ENCODE measurements at places on chromosomes 4 and X.
A peak's percentile ranks its signal among the peaks of the same experiment; 100 is the strongest.

DNA sequence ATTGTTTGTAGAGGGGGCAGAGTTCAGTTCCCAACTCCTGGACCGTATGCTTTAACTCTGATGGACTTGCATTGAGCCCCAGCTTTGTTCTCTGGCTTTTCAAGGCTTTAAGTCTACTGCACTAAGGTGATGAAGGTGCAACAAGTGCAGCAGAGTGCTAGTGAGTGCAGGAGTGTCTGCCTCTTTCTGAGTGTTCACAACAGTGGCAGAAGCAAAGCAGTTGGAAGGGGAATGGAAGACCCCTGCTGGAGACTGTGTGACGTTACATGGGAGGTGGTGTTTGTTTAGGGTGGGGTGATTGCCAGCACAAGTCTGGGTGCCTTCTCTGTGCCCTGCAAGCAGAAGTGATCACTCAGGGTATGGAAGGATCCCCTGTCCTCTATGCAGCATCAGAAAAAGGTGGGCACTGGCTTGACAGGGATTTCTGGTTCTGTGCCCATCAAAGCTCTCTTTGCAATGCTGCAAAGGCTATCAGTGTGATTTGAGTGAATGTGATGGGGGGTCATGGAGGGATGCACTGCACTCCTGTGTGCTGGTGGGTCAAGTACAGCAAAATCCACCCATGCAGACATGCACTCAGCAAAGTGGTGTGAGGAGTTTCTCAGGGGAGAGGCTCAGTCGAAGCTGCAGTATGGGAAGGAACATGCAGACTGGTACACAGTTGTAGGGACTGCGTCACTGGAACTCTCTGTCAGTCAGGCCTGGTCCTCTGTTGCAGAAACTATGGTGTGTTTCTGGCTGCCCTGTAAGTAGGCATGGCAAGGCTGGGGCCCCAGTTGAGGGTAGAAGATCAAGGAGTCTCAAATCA is 70.9 kb upstream of the UGT2B7 start:
- DNase-seq = no peak

DNA sequence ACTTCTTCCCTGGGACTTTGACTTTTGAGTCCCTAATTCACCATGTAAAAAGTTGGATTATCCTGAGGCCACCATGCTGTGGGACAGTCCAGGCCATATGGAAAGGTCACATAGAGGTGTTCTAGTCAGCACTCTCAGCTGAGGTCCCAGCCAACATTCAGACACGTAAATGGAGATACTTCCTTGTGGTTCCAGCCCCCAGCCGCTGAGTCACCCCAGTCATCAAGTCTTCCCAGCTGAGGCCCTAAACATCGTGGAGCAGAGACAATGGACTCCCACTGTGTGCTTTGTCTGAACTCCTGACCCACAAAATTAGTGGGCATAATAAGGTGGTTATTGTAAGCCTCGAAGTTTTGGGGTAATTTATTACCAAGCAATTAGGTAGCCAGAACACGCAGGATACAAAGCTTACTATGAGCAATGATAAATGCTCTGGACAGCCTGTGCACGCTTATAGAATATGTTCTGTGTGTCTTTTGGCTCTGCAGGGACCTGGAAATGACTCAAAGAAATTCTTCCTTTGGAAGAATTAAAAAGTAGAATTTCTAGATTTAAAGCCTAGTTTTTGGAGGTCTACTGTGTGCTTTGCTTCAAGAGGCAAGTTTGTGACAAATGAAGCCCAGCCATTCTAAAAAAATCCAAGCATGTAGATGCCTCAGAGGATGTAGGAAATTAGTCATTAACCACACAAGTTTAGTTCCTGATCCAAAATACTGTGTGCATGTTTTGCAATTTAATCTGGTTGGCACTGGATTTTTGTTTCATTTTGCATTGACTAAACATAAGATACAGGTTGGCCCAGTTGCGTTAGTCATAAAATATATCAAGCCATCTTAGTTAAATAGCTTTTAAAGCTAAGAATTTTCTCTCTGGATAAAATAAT is 33.2 kb upstream of the SLC9A7 start:
- no peak for DNase-seq

DNA sequence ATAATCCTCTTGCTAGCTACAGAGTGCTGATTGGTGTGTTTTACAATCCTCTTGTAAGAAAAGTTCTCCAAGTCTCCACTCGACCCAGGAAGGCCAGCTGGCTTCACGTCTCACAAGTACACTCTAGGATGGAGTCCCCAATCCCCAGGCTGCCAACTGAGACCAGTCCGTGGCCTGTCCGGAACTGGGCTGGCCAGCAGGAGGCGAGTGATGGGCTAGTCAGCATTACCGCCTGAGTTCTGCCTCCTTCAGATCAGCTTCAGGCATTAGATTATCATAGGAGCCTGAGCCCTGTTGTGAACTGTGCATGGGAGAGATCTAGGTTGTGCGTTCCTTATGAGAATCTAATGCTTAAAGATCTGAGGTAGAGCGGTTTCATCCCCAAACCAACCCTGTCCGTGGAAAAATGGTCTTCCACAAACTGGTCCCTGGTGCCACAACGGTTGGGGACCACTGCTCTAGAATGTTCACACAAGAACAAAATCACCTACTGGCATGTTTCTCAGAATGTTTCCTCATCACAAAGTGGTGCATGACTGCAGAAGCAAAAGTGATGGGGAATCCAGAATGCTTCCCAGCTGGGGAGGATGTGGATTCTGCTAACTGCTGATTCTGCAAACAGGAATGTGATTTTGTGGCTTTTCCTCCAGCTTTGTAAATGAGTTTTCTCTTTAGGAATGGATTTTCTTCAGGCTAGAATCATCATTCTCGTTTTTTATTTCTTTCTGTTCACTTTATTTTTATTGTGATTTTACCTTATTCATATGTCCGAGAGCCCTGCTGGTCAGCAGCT is 40.9 kb downstream of the SEPTIN11 start:
- no peak for DNase-seq

GRCh38 chr4:71456841-71457240 is 118.0 kb downstream of the SLC4A4 start:
- no peak for DNase-seq

GRCh38 chr4:141543706-141544105 is 92.7 kb upstream of the IL15 start:
- no peak for DNase-seq

- DNase-seq = no peak
These were observed 69.2 kb downstream of the NLGN4X start for GRCh38 chrX:6159468-6159867.

GRCh38 chr4:102625232-102625930 is 124.2 kb downstream of the NFKB1 start:
- peak; percentile 22 for DNase-seq

GRCh38 chr4:77308843-77309242 is 151.8 kb downstream of the CCNG2 start:
- no peak for DNase-seq

DNA sequence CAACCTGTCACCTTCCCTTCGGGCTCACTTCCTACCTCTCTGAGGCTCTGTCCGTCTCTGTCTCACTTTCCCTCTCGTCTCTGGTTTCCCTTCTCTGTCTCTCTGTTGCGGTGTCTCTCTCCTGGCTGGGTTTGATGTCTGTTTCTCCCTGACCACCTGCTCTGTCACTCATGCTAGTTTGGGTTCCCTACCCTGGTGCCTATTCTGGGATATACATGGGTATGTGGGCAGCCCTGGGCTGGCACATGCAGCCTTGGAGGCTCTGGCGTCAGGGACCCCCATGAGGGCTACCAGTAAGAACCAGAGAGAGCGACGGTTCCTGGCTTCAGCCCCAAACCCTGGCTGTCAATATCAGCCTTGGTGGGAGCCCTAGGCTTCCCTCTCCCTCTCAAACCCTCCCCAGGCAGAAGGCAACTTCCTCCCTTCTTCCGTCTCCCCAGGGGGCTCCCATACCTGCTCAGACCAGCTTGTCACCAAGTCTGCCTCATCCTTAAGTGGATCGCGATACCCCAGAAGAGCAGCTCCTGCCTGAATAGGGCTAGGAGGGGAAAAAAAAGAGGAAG is 314 bp downstream of the DNASE1L1 start:
- no peak for DNase-seq

DNA sequence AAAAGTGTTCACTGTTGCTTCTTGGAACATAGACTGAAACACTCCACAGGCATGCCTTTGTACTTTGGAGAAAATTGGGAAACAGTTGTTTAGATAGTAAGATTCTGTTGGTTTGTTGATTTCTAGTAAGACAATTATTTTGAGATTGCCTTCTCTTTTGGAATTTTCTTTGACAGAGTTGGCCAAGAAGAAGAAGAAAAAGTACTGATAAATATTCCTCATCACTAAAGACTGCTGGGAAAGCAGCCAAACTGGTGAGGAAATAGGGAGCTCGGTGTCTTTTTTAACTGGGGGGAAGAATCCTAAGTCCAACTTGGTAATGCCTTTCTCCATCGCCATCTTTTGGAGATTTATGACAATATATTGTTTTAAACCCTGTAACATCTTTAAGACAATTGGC is 370.7 kb downstream of the GPAT3 start:
- DNase-seq = no peak

DNA sequence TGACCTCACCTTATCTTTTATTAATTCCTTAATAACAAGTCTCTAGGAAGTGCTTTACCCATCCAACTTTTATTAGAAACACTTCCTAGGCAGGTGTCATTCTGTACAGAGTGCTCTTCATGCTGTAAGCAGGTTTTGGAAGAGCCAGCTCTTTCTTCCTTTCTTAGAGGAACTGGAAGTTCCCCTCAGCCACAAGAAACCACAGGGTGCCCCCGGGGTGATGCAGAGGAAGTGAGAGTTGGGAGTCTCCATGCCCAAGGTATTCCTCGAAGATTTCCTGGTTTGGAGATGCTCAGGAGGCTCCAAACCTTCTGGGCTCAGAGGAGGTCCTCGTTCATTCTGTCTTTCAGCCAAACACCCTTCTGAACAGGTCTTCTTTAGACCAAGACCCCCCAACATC is 83.8 kb downstream of the EGF start:
- no peak for DNase-seq

- no peak for DNase-seq
These were observed 9.3 kb upstream of the SEC24B start for GRCh38 chr4:109424093-109424841.

DNA sequence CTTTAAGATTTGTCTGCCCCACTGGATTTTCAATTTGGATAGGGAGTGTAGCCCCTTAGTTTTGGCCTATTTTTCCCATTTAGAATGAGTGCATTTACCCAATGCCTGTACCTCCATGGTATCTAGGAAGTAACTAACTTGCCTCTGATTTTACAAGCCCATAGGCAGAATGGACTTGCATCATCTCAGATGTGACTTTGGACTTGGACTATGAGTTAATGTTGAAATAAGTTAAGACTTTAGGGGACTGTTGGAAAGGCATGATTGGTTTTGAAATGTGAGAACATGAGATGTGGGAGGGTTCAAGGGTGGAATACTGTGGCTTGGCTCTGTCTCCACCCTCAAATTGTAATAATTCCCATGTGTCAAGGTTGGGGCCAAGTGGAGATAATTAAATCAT is 2480.2 kb downstream of the PCDH7 start:
- DNase-seq = no peak

DNA sequence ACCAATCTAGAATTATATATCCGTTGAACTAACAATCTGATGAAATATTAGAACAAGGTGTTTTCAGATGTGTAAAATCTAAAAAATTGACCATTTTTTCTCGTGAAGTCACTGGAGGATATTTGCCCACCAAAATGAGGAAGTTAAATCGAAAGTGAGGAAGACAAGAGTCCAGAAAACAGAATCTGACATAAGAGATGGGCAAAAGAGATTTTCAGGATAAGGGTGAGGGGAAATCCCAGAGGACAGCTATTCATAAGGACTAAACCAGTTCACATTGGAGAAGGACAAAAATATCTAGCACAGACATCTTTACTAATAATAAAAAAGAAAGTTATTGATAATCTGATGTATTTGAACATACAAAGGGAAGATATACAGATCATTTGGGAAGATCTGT is 18.7 kb upstream of the ALG13 start:
- no peak for DNase-seq

DNA sequence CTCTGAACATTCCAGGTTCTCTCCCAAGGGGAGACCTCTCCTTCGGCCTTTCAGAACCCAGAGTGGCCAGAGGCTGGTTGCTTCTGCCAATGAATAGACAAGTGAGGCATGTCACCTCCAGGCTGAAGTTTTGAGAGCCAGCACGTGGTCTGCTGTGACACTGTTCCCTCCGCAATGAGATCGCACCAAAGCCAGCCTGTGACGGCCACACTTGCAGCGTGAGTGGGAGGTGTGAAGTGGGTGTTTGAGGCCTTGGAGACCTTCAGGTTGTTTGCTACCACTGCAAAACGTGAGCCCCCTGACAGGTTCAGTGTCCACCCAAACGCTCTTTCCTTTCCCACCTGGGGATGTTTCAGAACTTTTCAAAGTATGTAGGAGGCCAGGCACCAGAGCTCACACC is 81.0 kb downstream of the WFS1 start:
- DNase-seq = no peak

Data from stimulated activated CD8-positive, alpha-beta memory T cell treated with anti-CD3 and anti-CD28 coated beads, Interleukin-7, amount 100 ng/mL, for 1 hour (primary cell).